ENCODE measurements at places on chromosomes 4 and X. TPM values are rescaled to one million over a fixed set of nuclear protein-coding genes. Genes with fewer than 3 reads are reported as not detected.

GRCh38 chr4:6179362-6179761 is 21.0 kb downstream of the JAKMIP1 start:
- no peak for DNase-seq

- no peak for DNase-seq
These were observed 313.5 kb upstream of the IRS4 start for GRCh38 chrX:109049903-109050302.

DNA sequence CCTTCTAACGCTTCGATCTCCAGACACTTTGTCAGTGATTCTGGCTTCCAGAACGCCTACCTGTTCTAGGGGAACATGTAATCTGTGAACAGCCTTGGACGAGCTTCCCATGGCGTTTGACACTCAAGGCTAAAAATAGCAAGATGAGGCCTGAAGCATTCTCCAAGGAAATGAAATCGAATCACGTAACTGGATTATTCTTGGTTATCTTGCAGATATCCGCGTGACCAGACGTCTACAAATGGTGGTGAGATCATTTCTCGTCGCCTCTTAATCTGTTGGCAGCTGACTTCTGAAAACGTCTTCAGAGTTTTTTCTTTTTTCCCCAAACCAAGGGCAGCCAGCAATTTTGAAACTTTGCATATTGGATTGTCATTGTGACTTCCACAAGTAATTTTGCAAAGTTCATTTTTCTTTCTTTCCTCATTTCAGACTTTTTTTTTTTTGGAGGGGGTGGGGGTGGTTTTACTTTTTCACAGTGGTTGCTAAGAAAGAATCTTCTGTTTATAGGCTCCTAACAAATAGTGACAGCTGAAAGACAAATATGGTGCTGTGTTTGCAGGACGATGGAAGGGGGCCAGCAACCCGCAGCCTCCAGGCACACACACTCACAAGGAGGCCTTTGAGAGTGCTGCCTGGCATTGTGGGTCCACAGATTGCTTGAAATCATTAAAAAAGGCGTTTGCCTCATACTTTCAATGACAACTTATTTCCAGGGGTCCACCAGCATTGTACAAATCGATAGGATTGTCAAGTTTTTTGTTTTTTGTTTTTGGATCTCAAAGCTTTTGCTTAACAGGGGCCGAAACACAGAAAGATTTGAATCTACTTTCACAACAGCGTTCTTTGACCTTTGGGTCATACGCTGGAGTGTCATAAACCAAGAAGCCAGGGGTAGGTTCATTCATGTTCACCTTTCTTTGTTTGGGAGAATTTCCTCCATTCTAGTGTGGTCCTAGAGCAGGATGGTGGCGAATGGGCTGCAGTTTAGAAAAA is 32.4 kb upstream of the PDLIM3 start:
- DNase-seq: peak; percentile 63

DNA sequence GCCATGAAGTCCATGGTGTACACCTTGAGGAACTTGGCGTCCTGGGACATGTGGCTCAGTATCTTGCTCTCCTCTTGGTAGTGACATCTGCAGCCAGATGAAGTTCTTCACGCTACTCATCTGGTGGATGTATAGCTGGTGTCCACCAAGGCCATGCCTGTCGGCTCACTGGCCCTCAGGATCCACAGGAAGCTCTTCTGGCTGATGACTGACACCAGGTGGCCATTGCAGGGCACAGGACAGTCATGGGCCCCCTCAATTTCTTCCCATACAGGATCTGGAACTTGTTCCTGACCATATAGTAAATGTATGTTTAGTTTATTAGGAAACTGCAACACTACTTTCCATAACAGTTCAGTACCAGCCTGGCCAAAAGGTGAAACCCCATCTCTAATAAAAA is 10.3 kb upstream of the CLCN5 start:
- DNase-seq: no peak

NAA11 gene
- total RNA-seq: not detected

- DNase-seq: no peak
These were observed 35.0 kb downstream of the LIMCH1 start for GRCh38 chr4:41572956-41573355.

DNA sequence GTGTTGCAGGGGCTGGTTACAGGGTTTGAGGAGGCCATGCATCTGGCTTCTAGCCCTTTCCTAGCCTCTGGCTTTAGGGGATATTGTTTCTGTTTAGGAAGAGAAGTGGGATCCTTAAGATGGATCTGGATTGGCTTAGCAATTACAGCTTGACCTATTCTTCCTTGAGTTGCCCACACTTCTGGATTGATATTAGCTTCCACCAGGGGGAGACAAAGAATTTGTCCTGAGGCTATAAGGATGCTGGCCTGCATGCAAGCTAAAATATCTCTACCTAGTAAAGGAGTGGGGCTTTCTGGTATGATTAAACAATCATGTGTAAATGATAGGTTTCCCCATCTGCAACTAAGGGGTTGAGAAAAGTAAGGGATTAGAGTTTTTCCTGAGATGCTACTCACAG is 117.2 kb downstream of the TEX13C start:
- DNase-seq: no peak

DNA sequence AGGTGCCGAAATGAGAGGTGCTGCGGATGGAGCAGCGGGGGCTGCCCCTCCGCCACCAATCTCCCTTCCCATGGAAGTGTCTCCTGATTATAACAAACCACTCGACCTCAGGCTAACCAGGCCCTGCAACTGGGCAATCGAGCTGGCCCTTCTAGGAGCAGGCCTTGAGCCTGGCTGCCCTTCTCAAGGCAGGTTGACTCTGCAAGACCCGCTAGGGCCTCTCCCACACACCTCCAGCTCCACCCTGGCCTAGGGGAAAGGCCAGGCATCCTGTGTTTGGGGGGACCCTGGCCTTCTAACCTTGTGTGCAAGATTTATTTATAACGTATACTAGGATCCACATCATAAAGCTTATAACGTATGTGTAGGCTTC is 3.7 kb upstream of the BCOR start:
- no peak for DNase-seq

DNA sequence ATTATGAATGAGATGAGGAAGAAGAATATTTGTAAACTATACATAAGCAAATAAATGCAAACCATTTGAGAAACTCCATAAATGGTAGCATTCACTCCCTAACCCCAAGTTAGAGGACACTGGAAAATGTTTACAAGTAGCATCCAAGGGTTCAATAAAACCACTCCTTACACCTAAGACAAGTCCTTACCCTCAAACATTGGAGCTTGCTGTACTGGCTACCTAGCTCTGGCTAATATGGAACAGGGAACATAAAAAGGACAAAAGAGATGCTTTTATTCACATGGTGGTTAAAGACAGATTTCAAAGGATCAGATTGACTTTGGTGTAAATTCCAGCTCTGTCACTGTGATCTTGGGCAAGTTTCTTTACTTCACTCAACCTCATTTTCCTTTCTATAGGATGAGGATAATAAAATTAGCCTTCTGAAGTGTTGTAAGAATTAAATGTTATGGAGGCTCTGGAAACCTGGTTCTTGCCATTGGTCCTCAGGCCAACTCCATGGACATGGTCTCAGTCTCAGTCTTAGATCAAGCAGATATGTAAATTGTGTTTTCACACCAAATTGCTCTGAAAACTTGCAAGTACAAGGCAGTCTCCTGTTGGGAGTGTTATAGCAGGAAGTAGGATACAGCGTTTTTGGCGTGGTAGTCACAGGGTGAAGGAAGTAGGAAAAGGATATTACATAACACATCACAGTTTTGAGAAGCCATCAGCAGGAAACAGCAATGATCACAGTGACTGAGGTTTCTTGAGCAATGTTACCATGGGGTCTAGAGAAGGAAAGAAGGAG is 3.3 kb downstream of the CXCL1 start:
- DNase-seq: no peak

GRCh38 chrX:41518841-41519220 is 71.7 kb downstream of the NYX start:
- no peak for DNase-seq

DNA sequence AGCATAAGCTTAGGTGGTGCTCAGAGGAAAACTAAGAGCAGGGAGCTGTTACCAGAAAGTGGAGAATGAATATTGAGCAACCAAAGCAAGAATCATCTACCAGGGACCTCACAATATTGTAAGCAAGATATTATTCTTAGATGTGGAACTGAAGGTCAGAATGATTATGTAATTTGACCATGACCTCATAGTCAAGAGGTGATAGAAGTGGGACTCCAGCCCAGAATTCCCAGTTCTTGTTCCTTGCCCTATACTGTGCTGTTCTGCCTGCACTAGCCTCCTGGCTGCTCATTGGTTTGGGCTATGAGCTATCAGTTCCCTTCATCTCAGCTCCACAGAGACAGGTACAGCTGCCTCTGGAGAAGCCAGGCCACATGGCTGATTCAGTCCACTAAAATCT is 229.4 kb downstream of the LDB2 start:
- DNase-seq: no peak

DNA sequence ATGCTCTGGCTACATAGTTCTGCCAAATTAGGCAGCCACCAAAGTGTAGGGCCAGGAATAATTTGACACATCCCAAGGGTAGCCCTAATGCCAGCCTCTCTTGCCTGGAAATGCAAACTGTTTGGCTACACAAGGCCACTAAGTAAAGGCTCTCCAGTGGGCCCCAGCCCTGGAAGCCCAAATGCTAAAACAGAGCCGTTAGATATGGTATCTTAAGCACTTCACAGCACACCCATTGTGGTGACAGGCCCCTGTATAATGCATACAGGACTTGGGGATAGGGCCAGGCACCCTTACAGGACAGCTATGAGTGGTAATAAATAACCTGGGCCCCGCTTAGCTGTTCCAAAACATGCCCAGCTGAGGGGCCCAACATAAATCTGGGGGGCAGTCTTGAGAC is 623.9 kb downstream of the BCOR start:
- no peak for DNase-seq

DNA sequence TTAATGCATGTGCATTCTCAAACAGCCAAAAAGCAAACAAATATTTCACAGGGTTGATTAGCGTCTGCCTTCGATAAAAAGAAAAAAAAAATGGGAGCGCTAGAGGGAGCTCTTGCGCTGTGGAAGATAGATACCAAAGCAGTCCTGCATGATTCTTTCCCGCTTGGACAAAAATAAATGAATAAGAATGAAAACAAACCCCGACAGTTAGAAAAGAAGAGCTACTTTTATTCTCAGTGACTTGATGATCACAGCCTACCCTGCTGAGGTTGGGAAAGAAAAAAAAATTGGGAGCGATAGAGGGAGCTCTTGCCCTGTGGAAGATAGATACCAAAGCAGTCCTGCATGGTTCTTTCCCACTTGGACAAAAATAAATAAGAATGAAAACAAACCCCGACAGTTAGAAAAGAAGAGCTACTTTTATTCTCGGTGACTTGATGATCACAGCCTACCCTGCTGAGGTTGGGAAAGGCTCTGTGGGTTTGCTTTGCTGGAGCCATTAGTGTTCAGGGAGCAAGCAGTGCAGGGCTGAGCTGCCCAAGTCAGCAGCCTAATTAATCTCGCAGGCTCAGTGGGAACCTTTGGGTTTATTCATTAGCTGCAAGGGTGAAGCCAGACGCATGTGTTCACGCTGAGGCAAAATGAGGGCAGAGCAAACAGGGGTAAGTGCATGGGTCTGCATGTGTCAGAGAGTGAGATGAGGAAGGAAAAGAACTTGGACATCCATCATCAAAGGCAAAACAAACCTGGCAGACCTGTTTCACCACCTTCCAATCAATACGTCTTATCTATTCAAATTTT is 249.3 kb upstream of the PRKX start:
- DNase-seq: no peak

DNA sequence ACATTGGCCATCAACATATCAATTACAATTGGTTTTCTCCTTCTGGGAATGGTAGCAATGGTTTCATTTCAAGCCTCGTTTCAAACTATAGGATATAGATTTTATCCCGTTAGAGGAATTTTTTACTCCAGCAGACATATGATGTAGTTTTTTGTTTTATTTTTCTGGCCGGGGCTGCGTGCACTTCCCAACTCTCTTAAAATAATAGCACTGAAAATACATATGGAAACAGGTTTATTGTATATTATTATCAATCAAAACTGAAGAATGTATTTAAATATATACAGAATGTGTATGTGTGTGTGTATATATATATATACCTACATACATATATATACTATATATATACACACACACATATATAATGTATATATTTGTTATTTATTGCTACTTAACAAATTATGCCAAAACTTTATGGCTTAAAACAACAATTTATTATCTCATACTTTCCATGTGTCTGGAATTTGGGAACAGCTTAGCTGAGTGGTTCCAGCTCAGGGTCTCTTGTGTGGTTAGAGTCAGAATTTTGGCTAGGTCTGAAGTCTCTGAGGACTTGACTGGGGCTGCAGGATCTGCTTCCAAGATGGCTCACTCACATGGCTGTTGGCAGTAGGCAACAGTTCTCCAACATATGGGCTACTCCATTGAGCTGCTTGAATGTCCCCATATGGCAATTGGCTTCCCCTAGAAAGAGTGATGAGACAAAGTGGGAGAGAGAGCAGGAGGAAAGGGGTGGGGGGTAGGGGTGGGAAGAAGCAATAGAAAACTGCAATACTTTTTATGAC is 314.1 kb downstream of the PPP1R2C start:
- no peak for DNase-seq

- DNase-seq: peak; percentile 63
These were observed 419 bp downstream of the ADD1 start for GRCh38 chr4:2843941-2844584.

DNA sequence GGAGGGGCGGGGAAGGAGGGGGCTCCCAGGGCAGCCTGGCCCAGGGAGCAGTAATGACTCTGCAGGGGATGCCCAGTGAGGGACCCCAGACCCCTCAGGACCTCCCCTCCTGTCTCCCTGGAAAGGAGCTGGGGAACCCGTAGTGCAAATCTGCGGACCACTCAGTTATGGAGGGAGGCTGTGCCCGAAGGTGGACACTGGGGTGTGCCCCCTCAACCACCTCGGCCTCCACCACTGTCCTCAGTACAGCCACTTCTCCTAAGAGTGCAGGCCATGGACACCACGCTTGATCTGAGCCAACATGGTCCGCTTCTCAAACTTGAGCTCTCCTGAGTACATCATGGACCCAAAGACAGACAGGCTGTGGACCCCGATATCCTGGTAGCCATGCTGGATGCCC is 378.2 kb upstream of the MAOA start:
- no peak for DNase-seq

GRCh38 chr4:42955746-42956505 is 63.4 kb downstream of the GRXCR1 start:
- no peak for DNase-seq

CT45A1 gene
- total RNA-seq: not detected

ODAPH gene
- not detected for total RNA-seq

GRCh38 chr4:98648602-98649001 is 9.8 kb downstream of the TSPAN5 start:
- DNase-seq: no peak
